ENCODE measurements at places on chromosomes 11 and 22.

- peak; percentile 40 for DNase-seq
Observed at GRCh38 chr11:45518141-45518832, 147.1 kb downstream of the CHST1 start.

DNA sequence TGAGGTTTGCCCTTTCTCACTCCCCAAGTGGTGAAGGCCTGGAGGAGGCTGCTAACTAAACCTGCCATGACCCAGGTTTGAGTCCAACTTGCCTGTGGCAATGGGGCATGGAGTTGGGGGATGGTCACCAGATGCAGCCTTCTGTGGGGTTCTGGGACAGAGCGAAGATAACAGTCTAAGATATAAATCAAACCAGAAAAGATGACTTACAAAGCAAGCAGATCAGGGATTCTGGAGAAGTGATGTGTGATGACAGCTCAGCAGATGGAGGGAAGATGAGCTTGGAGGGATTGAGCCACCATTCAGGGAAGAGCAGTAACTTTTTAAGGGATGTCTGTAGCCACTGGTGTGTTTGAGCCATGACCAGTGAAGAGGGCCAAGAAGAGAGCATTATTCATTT, 63.6 kb downstream of the MTNR1B start:
- DNase-seq: no peak

- peak; percentile 71 for DNase-seq
Observed at GRCh38 chr11:117816846-117817367, 7.6 kb downstream of the FXYD2 start.

DNA sequence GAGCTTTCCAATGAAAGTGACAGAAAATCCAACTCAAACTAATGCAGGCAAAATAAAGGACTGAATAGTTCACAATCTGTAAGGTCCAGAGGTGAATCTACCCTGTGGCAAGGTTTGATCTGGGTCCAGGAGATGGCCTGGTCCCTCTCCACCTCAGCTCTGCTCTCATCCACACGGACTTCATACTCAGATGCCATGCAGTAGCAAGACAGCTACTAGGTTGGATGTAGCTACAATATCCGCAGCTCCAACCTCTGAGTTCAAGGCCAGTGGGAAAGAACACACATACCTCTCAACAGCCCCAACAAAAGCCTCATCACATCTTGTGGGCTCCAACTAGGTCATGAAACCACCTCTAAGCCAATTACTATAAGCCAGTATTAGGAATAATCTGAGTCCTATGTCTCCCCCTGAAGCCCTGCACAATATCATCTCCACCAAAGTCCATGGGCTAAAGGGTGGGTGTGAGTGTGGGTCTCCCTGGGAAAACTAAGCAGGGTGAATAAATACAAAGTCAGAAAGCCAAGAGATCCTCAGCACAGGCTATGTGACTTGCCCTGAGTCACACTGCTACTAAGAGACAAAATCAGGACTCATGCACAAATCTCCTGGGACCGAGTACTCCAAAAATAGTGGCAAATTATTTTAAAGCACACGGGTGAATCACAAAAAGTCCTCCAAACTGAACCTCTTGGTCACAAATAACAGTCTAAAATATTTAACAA, 78.8 kb downstream of the LARGE1 start:
- no peak for DNase-seq
